Mesenteric fat pad (tissue), 1 donor: ENCODE measurements at places on chromosomes 3 and 15. TPM values are rescaled to one million over a fixed set of nuclear protein-coding genes. Genes with fewer than 3 reads are reported as not detected.

Gene SLITRK3
- not detected for total RNA-seq

Gene GRM7
- 0.16 TPM for total RNA-seq

Gene SNAP23
- 72.0 TPM for total RNA-seq

Gene SUCNR1
- 1.8 TPM for total RNA-seq

Gene CCR9
- not detected for total RNA-seq

Gene PRSS50
- total RNA-seq = not detected

Gene ADCY5
- total RNA-seq = 107 TPM

Gene CPEB1
- 2.5 TPM for total RNA-seq

Gene POC1A
- total RNA-seq = 2.8 TPM

Gene SLC12A8
- 2.3 TPM for total RNA-seq

Gene EXD1
- not detected for total RNA-seq

Gene TOPBP1
- 16.2 TPM for total RNA-seq

Gene MNS1
- total RNA-seq = 0.77 TPM
